ENCODE measurements at places on chromosomes 5 and 9. TPM values are rescaled to one million over a fixed set of nuclear protein-coding genes. Genes with fewer than 3 reads are reported as not detected.
A peak's percentile ranks its signal among the peaks of the same experiment; 100 is the strongest.

COL15A1 gene
- not detected for total RNA-seq

GGTA1 gene
- total RNA-seq = not detected

PIP5K1B gene
- total RNA-seq = not detected

ARSK gene
- 2.7 TPM for total RNA-seq

HABP4 gene
- total RNA-seq = 31.7 TPM

INSL6 gene
- not detected for total RNA-seq

DNA sequence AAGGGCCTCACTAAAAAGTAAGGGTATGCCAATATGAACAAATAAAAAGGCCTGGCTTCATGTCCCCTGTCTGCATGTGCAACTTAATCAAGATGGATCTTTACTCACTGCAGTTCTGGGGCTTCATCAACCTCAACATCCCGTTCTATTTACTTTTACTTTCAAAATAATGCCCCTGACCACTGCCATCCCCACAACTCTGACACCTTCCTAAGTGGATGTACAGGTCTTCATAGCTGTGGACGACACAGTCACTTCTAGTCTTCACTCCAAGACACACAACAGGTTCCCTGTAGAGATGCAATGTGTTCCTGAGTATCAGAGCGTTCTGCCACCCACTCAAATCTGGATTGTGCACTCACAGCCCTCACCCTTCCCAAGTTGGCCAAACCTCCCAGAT is 136.1 kb downstream of the ENC1 start:
- no peaks in the 10 kb centered on the region for H3K27me3 ChIP-seq
- no peaks in the 10 kb centered on the region for H3K36me3 ChIP-seq
- H3K4me1 ChIP-seq = no peaks in the 10 kb centered on the region
- no peak for DNase-seq
- H3K27ac ChIP-seq = no peak overlapping the region
- no peak overlapping the region for H3K4me3 ChIP-seq

GRCh38 chr5:143562935-143563334 is 159.4 kb upstream of the NR3C1 start:
- H3K27me3 ChIP-seq = no peaks in the 10 kb centered on the region
- DNase-seq = no peak
- H3K4me3 ChIP-seq = no peak overlapping the region

- H3K36me3 ChIP-seq = no peaks in the 10 kb centered on the region
- no peak overlapping the region for H3K4me3 ChIP-seq
- no peak overlapping the region for H3K27ac ChIP-seq
- H3K27me3 ChIP-seq = no peaks in the 10 kb centered on the region
These were observed 106.6 kb downstream of the SIL1 start for GRCh38 chr5:139091439-139092156.

GRCh38 chr5:62661126-62661525 is 82.5 kb downstream of the LRRC70 start:
- no peaks in the 10 kb centered on the region for H3K4me1 ChIP-seq
- H3K27ac ChIP-seq = no peak overlapping the region
- H3K36me3 ChIP-seq = no peaks in the 10 kb centered on the region

- DNase-seq = no peak
- H3K27me3 ChIP-seq = no peaks in the 10 kb centered on the region
- H3K36me3 ChIP-seq = no peaks in the 10 kb centered on the region
- no peaks in the 10 kb centered on the region for H3K4me1 ChIP-seq
These were observed 101.7 kb upstream of the FCN2 start for GRCh38 chr9:134778841-134779411.

DNA sequence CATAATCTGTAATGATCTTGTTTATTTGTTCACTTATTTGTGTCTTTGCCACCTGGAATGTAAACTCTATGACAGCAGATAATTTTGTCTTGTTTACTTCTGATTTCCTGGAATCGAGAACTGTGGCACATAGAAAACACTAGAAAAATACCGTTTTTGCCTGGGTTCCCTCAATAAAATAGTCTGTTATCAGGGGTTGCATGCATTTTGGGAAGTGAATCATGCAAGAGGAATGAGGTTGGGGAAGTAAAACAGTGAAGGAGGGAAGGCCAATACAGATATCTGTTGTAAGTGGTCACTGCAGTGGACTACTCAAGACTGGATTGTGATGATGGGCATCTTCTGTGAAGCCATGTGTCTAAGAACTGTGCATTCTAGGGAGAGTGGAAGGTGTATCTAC is 45.2 kb upstream of the IL6ST start:
- DNase-seq = no peak
- no peaks in the 10 kb centered on the region for H3K36me3 ChIP-seq
- H3K27ac ChIP-seq = no peak overlapping the region
- no peak overlapping the region for H3K4me3 ChIP-seq

GRCh38 chr9:83629433-83630104 is 6.6 kb downstream of the IDNK start:
- no peak overlapping the region for H3K27ac ChIP-seq
- H3K4me1 ChIP-seq = peaks cover 4% of the 10 kb centered on the region
- no peak for DNase-seq
- no peak overlapping the region for H3K4me3 ChIP-seq
- H3K36me3 ChIP-seq = peaks cover 8% of the 10 kb centered on the region
- no peaks in the 10 kb centered on the region for H3K27me3 ChIP-seq

DNA sequence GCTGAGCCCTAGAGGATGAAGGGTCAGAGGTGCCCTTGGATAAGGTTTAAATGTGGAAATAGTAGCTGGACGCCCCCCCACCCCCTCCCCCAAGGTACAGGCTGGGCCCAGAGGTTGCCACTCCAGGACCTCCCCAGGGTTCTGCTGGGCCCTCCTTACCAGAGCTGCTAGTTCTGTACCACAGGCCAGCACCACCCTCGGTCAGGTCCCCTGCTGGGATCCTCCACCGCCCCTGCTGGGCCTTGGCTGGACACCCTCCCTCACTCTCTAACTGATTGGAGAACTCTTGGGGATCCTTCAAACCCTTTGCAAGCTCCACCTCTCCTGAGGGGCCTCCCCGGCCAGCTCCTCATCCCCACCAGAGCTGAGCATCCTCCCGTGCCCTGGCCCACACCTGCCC is 34.9 kb downstream of the PTGES start:
- H3K27ac ChIP-seq = no peak overlapping the region
- peaks cover 5% of the 10 kb centered on the region for H3K4me1 ChIP-seq
- no peak for DNase-seq

GRCh38 chr9:77933019-77933418 is 98.6 kb downstream of the GNAQ start:
- H3K27ac ChIP-seq = no peak overlapping the region
- H3K27me3 ChIP-seq = no peaks in the 10 kb centered on the region
- DNase-seq = no peak
- no peaks in the 10 kb centered on the region for H3K4me1 ChIP-seq
- no peaks in the 10 kb centered on the region for H3K36me3 ChIP-seq

- no peak for DNase-seq
- no peaks in the 10 kb centered on the region for H3K4me1 ChIP-seq
- no peaks in the 10 kb centered on the region for H3K36me3 ChIP-seq
These were observed 77.3 kb downstream of the MAMDC2 start for GRCh38 chr9:70120834-70121510.

DNA sequence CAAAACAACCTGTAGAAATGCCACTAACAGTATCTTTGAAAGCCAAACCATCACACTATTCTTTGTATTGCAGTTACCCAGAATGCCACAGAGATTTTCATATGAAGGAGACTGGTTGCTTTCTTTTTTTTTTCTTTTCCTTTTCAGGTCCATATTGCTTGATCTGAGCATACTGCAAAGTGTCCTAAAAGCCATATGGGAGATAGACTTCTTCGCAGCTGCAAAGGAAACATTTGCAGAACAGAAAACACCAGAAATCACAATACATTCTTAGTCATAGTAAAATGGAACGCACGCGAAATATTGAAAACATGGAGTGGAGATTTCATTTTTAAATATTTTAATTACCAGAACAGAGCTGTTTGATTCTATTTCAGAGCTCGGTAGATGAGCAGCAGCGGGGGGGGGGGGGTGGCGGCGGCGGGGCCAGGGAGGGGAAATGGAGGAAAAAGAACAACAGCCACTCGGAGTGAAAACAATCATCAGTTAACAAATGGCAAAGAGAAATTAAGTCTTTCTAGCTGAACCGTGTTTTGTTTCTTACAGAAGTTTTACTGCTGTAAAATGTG is 284.1 kb downstream of the NFIB start:
- no peaks in the 10 kb centered on the region for H3K4me1 ChIP-seq
- no peaks in the 10 kb centered on the region for H3K36me3 ChIP-seq
- no peak overlapping the region for H3K27ac ChIP-seq
- DNase-seq = no peak
- H3K4me3 ChIP-seq = no peak overlapping the region

- no peak for DNase-seq
- no peaks in the 10 kb centered on the region for H3K27me3 ChIP-seq
- H3K4me3 ChIP-seq = no peak overlapping the region
- H3K27ac ChIP-seq = no peak overlapping the region
These were observed 117.8 kb downstream of the CCDC192 start for GRCh38 chr5:127820910-127821553.

DNA sequence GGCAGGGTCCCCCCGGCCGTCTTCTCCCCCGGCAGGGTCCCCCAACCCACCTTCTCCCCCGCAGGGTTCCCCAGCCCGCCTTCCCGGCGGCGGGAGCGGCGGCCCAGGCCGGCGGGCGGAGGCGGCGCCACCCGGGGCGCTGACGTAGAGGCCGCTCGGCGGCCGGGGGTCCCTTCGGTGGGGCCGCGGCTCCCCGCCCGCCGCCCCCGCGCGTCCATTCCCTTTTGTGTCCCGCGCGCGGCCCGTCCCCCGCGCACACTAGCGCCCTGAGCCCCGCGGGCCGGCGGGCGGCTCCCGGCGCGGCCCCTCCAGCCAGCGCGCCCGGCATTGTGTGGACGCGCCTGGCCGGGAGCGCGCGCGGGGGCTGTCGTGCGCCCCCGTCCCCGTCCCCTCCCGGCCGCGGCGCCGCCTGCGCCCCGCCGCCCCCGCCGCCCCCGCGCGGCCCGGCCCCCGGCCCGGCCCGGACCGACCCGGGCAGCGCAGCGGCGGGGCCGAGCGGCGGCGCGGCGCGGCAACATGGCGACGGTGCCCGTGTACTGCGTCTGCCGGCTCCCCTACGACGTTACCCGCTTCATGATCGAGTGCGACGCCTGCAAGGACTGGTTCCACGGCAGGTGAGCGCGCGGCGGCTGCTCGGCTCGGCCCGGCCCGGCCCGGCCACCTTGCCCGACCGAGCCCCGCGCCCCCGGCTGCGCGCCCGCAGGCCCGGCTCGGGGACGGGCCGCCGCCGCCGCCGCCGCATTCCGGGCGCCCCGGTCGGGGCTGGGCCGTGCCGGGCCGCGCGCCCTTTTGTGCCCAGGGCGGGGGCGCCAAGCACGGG is at the start of gene PHF2:
PHF2 (plus strand) TSS at position 327 of the 820 bp plus-strand sequence; CDS start at position 517, 190 bp downstream.
- H3K27ac ChIP-seq = peak within 1 kb of the TSS; percentile 51
- H3K27me3 ChIP-seq = no peaks in the 10 kb centered on the region
- peak; percentile 24 for DNase-seq
- H3K36me3 ChIP-seq = no peaks in the 10 kb centered on the region
- peak within 1 kb of the TSS; percentile 75 for H3K4me3 ChIP-seq
- peaks cover 34% of the 10 kb centered on the region for H3K4me1 ChIP-seq

DNA sequence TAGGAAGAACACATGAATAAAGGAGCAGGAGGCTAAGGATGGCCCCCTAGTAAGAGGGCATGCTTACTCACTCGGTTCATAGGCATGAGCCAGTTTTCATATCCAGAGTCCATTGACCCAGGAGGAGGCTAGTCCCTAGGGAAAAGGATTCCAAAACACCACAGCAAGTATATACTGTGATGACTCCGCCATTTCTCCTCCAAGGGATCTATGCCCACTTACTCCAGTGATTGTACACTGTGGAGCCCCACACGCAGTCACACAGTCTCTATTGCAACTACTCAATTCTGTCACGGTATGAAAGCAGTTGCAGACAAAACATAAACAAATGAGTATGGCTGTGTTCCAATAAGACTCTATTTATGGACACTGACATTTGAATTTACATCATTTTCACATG is 117.7 kb upstream of the ALDH1B1 start:
- H3K36me3 ChIP-seq = no peaks in the 10 kb centered on the region
- no peak overlapping the region for H3K27ac ChIP-seq
- peaks cover 16% of the 10 kb centered on the region for H3K4me1 ChIP-seq
- no peak for DNase-seq

GRCh38 chr5:108409786-108410185 is 27.9 kb upstream of the FBXL17 start:
- no peak for DNase-seq
- H3K4me1 ChIP-seq = no peaks in the 10 kb centered on the region
- H3K36me3 ChIP-seq = no peaks in the 10 kb centered on the region
- no peaks in the 10 kb centered on the region for H3K27me3 ChIP-seq

DNA sequence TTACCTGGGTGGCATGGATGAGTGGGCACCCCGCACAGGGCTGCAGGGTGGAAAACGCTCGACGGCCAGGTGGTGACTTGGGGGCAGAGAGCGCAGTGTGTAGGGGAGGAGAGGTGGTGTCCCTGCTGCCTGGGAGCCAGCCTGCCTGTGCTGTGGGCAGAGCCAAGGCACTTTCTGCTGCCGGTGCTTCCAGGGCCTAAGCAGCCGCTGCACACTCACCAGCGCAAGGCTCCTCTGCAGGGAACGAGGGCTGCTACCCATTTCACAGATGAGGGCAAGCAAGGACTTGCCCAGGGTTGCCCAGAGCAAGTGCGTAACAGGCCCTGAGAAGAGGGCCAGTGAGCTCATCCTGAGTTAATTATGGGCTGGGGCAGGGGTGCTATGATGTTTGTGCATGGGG is 62.5 kb downstream of the CRB2 start:
- H3K27me3 ChIP-seq = no peaks in the 10 kb centered on the region
- H3K4me3 ChIP-seq = no peak overlapping the region
- no peak for DNase-seq
- H3K27ac ChIP-seq = no peak overlapping the region

DNA sequence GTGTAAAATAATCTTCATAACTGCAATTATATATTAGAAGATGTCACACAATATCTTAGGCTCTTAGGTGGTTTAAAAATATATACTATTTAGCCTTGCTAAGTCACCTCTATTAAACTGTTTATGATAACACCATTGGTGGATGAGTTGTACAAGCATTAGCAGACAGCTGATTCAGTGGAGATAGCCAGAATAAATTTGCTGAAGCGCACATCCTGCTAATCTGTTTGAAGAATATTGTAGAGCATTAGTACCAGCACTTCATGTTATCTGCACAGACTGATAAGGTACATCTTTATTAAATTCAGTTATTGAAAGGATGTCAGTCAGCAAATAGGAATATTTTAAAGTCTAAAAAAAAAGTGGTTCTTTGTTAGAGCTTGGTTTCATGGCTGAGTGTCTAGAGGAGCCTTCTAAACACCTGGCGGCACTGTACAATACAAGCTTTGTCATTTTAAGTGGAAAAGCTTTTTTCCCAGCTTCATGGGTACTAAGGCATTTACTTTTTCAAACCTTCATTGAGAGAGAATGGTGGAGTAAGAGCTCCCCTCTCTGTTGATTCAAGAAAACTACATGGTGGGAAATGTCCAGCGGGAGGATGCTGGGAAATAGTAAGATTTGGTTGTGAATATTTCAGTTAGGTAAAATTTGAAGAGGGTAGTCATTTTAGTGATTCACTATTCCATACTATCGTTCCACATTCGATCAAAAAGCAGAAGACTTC is 275.1 kb downstream of the SLF1 start:
- H3K4me1 ChIP-seq = no peaks in the 10 kb centered on the region
- H3K4me3 ChIP-seq = no peak overlapping the region
- H3K27ac ChIP-seq = no peak overlapping the region
- DNase-seq = no peak
